RWPE1 (cell line): ENCODE measurements at places on chromosomes 3 and 15.

DNA sequence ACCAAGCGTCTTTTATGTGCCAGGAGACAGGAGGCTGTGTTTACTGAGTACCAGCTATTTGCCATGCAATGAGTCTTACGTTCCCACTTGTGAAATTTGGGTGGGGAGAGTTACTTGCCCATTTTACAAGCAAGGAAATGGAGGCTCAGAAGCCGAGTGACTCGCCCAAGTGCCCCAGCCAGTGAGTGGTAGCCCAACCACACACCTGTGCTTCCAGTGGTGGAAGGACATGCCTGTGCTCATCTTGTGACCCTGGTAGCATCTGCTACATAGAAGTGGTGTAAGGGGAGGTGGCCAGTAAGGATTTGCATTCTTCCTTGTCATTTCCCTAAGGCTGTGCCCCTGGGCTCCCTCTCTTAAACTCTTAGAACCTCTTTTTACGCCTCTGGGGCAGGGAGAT lies 49.3 kb downstream of the FBLN2 start:
- DNase-seq, result no peak

DNA sequence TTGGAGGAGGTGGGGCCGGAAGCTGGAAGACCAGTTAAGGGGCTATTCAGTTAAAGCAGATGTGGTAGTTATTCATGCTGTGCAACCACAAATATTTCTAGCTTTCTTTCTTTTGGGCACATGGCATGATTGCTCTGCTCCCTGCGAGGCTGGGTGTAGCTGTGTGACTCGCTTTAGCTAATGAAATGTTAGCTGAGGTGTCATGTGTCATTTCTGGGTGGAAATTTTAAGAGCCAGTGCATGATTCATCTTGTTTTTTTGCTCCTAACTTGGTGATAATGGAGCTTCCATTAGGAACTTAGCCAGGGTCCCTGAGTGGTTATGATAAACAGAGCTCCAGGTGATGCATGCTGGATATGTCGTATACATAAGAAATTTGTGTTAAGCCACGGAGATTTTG lies 300.6 kb downstream of the SATB1 start:
- peak; percentile 26 for DNase-seq

DNA sequence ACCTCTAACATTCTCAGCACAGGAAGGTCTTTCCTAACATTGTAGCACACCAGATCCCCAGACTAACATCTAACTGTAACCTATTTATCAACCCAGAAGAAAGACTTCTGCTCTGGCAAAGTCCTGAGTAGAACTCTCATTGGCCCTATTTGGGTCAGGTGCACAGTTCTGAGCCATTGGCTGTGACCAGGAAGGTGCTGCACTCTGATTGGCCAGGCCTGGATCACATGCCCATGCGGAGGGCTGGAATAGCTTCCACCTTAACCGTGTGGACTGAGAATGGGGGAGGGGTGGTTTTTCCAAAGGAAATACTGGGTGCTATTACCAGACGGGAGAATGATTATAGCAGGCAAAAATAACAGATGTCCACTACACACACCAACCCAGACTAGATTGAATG lies 11.5 kb downstream of the FEZF2 start:
- no peak for DNase-seq

DNA sequence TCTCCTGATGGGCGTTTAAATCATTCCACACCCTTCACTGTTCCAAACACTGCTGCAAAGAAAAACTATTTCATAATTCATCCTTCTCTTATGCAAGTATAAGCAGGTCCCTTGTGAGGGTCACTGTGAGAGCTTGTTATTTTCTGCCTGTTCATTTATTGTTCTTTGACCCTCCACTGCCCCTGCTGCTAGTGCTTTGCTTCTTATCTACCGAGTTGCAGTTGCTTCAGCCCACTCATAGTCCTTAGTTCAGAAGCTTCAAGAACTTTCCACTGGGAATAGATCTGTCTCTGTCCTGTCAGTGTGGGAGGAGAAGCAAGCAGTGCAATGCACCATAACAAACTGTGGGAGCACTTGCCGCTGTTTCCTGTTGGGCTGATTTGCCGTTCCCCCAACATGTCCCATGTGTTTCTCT lies 39.8 kb downstream of the RIOX2 start:
- no peak for DNase-seq

GRCh38 chr15:60656481-60656880 lies 177.5 kb upstream of the ICE2 start:
- DNase-seq, result no peak

DNA sequence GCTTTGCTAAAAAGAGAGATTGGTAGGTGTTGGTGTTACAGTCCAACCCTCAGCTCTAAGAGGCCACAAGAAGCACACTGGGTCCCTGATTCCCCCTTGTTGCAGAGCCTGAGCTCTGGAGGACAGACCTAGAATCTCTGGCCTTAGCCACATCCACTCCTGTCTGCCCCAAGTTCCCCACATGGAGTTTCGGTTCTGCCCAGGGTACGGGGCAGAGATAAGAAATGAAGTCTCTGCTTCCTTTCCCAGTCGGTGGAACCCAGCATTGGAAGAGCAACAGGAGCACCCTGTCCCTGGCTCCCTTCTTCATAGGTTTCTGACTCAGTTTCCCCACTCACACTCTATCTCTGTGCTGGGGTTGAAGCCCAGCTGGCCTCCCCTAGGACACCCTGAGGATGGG lies 13.2 kb downstream of the PRR23E start:
- DNase-seq, result no peak
